ENCODE measurements at places on chromosomes 6 and 20.

DNA sequence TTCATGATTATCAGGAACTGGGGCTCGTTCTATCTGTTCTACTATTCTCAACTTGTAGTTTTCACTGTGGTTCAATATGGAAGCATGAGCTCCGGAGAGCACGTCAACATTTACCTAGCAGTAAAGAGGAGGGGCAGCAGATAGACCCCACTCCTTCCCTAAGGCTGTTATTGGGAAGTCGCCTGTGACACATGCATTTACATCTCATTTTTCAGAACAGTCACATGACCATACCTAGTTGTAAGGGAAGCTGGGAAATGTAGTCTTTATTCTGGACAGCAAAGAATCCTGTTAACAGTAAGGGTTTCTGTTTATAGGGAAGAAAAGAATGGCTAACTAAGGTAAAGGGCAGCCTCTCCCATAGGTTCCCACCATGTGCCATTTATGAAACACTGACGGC lies 158.3 kb downstream of the ZFP64 start:
- DNase-seq = no peak

GRCh38 chr6:3196770-3197169 lies 30.7 kb downstream of the TUBB2B start:
- no peak for DNase-seq

DNA sequence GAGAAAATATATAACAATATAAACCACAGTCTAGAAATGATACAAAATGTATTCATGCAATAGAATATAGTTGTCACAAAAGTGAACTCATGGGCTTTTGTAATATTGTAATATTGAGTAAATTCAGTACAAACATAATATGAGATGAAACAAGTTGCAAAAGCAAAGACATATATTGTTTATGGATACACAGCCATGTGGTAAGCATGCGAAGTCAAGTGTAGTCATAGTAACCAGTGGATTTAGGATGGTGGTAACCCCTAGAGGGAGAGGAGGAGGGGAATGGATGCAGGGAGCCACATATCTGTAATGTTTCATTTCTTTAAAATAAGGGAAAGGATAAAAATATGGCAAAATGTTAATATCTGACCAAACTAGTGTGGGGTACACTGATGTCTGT lies 47.3 kb downstream of the ARMC2 start:
- DNase-seq = no peak

GRCh38 chr6:90940812-90941481 lies 354.1 kb upstream of the MAP3K7 start:
- DNase-seq = peak; percentile 81

DNA sequence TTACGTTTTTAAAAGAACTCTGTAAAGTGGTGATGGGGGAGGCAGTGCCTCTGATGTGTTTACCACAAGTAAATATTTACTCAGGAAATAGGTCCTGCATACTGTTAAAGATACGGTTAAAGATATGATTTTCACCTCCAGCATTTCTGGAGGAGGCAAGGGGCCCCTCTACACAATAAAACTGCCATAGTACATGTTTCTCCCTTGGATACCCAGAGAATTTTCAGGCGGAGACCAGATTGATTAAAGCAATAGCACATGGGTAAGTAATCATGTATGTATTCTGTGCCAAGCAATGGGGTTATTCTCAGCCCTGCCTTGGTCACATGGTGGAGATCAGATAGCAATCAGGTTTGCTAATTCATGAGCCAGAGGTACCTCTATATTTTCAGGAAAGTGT lies 9.6 kb downstream of the RIPOR2 start:
- no peak for DNase-seq

GRCh38 chr6:106339334-106340029 lies 13.9 kb upstream of the ATG5 start:
- peak; percentile 90 for DNase-seq

DNA sequence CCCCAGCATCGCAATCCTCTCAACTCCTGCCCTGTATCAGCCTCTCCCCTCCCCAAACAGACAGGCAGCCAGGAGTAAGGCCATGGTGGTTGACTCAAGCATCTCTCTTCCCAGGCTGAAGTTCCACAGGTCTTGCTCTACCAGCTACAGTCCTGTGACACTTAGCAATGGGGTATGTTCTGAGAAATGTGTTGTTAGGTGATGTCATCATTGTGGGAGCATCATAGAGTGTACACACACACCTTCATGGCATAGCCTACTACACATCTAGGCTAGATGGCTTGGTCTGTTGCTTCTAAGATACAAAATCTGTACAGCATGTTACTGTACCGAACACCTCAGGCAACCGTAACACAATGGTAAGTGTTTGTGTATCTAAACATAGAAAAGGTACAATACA lies 29.5 kb upstream of the BCAS1 start:
- no peak for DNase-seq

GRCh38 chr6:116895935-116896334 lies 18.9 kb downstream of the RFX6 start:
- DNase-seq = no peak

GRCh38 chr6:83221889-83222479 lies 28.8 kb downstream of the RWDD2A start:
- peak; percentile 52 for DNase-seq

DNA sequence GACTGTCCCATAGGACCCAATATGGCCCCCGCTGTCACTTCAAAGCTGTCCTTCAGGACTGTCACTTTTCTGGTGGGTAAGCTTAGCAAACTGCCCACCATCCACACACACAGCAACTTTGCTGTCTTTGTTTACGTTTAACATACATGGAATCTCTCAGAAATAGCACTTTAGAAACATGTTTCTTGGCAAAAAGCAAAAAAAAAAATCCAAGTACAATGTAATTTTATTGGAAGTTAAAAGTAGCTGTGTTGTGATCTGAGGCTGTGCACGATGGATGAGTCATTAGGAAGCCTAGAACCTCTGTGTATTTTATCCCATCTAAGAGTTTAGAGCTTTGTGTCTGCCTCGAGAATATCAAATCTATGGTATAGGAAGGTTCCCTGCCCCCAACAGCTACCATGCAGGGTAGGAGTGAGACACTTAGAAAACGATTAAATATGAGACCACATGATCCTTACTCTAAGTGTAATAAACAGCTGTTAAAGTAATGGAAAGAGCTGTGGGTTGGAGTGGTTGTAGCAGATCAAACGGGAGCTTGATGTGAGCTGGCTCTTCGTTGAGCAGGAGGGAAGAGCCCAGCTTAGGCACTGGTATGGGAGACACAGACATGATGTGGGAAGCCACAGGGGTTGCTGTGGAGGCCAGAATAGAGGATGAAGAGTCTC lies 119.5 kb downstream of the PLEKHG1 start:
- DNase-seq = peak; percentile 32

DNA sequence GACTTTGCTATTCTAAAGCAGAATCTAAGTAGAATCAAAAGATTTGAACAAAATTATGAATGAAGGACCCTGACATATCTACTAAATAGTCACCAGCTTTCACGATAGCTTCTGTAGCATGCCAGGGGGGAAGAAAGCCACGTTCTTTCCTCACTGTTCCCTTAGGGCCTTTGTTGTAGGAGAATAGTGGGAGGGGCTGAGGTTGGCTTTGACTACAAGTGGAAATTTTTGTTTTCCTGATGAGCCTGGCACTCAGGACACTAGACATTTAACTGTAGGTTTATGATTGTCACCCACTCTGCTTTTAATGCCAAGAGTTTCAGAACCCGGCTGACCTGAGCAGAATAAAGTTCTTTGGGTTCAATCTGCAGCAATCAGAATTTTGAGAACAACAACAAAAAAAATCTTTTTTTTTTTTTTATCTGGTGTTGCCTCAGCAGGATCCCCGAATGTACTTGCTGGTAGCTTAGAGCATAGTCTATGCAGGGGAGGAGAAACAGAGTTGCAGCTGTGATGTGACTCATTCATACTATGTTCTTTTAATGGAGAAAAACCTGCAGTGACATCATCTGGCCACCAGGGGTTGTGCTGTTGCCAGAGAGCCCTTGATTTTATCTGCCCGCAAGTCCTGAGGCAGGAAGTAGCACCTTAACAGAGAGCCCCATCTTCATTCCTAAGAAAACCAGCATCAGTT lies 38.5 kb downstream of the TPD52L1 start:
- peak; percentile 90 for DNase-seq

DNA sequence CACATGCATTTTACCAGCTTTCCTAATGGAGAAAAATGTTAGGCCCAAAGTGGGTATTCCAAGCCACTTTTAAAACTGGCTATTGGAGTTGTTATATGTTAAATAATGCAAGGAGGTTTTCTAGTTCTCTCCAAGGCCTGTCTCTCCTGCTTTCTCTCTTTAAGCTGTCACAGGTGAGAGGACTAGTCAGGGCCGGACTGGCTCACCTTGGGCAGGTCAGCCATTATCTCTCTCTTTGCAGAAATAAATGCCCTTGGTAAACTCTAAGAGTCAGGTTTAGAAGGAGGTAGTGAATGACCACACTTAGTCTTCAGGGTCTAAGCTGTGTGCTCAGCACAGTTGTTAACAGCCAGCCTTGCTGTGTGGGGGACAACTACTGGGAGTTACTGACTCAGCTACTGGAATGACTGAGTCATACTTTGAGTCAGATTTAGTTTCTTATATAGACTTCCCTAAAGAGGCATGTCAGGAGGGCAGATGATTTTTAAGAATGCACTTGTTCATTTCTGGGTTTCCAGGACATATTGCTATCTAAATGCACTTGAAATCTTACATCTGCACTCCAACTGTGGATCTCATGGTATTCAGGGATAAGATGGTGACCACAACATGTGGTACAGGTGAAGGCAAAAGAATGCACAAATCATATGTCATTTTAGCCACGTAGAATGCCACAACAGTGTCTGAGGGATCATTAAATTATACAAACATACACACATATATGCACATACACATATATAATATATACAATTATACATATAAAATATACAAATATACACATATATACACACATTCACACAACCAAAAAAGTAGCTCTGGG lies 719.4 kb downstream of the EPM2A start:
- peak; percentile 94 for DNase-seq

DNA sequence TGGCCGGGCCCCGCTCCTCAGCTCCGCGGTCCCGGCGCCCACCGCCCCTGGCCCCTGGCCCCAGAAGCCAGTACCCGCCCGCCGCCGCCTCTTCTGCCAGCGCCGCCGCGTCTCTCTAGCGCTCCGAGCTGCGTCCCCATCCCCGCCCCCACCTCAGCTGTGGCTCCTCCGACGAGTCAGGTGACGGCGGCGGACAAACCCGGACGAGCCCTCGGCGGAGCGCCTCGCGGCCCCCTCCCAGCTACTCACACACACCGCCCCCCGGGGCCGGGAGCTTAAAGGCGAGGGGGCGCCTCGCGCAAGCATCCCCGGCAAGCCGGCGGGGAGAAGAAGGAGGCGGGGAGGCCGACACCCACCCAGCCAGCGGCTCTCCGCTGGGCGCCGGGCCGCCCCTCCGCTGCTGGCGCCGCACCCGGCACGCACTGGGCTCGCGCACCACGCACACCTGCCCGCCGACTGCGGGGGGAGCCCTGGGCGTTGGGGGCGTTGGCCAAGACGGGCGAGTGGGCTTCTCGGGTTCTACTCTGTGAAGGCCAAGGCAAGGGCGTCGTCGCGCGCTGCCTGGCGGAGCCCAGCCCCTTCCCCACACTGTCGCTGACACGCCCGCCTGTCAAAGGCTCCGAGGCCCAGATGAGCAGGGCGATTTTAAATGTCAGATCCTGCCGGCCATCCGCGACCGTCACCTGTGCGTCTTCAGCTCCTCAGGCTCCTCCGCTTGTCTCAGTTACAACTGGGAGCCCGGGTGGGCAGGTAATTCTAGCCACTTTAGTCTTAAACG lies at the start of gene SNAP91:
TSS of gene SNAP91 (minus strand) at position 132 of the 778 bp plus-strand sequence. CDS start 1,174 bp downstream, outside the sequence.
- no peak for DNase-seq

DNA sequence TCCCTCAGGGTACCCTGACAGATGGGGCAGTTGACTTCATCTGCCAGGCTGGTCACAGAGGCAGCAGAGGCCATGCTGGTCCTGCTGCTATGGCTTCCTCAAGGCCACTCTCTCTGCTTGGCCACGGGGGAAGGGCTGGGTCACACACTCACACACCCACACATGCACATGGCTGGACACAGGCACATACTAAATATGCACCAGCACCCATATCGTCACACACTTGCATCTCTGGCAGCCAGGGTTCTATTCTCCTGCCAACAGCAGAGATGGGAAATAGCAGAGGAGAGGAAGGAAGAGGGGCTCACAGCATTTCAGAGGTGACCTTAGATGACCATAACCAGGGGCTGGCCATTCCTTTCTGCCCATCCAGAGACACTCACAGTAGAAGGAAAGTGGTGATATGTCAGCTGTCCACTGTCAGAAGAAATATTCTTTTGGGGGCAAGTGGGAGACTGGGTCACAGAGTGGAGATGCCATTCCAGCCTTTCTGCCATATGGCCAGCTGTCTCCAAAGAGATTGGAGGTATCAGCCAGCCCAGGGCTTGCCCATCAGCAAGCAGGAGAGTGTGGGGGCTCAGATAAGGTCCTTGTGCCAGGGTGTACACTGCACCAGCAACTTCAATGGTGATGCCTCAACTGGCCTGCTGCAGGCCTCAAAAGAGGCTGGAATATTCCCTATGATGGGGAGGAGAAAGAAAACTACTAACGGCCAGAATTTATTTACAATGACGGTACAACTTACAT lies at the start of gene TRIM10:
TSS of gene TRIM10 (minus strand) at position 427 of the 747 bp plus-strand sequence. CDS start at position 74, 353 bp downstream.
- DNase-seq = no peak

DNA sequence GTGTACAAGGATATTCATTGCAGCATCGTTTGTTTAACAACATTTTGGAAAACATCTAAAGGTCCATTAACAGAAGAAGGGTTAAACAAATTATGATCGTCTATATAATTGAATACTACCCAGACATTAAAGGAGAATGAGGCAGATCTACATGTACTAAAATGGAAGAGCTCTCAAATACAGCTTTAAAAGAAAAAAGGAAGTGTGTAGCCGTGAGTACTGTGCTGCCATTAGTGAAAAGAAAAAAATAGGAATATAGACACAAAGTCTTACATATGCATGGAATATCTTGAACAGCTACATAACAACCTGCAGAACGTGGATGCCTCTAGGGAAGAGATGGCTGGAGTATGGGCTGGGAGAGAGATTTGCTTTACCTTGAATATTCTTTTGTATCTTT lies 37.9 kb downstream of the PRDM1 start:
- no peak for DNase-seq

GRCh38 chr6:111411978-111412566 lies 70.9 kb downstream of the REV3L start:
- DNase-seq = no peak

- DNase-seq = no peak
Observed at GRCh38 chr6:109740787-109741186, 49.7 kb downstream of the FIG4 start.

DNA sequence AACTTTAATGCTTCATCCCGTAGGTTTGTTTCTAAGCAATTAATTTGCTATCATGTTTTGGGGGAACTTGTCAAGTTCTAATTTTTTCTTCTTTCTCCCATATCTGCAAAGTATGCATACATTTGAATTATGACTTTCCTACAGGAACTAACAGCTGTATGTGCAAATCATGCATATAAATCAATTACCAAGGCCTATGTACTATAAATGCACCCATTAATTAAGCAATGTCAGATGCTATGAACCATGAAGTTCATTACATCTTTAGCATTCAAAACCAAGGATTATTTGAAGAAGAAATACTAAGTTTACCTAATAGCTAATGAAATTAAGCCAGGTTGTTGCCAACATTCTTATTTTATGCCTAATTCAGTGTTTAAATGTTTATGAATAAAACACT lies 851.3 kb downstream of the TFAP2A start:
- no peak for DNase-seq

GRCh38 chr6:147506704-147507114 lies 1.8 kb upstream of the SAMD5 start:
- peak; percentile 25 for DNase-seq

GRCh38 chr6:126891158-126891557 lies 227.3 kb upstream of the RSPO3 start:
- no peak for DNase-seq
